CD4-positive, CD25-positive, alpha-beta regulatory T cell (primary cell): ENCODE measurements at places on chromosomes 2 and 18.
A peak's percentile ranks its signal among the peaks of the same experiment; 100 is the strongest.

DNA sequence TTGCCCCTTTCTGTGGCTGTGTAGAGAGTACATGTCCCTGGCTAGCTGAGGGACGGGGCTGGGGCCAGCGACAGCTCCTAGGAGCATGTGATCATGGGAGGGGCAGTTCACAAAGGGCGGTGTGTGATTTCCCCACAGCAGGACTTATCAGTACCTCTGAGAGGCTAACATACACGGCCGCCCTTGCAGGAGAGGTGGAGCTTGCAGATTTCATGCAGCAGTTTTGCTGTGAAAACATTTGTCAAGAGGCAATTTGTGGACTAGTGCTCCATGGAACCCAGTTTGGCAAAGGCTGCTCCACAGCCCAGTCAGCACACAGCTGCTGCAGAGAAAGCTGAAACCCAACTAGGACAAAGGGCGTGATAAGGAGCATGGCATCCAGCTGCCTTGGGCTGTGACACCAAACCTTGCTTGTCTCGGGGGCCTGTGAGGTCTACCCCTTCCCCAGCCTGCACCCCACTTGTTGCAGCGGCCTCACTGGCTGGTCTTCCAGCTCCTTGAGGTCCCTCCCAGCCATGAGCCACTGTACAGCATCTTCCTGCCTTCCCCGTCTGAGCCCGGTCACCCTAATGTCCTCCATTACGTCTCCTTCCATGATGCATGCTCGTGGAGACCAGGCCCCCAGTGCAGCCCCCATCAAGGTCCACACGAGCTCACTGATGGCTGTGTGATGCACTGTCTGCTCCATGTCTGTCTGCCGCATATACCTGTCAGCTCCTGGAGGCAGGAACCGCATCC, 121.4 kb upstream of the HDAC4 start:
- no peak for DNase-seq

- no peak for DNase-seq
Measured at GRCh38 chr2:61726456-61727209, 127.2 kb downstream of the FAM161A start.

- no peak for DNase-seq
Measured at GRCh38 chr2:195819276-195819675, 162.2 kb downstream of the SLC39A10 start.

GRCh38 chr2:11812466-11813248, 66.2 kb downstream of the LPIN1 start:
- DNase-seq = no peak

- DNase-seq = no peak
Measured at GRCh38 chr18:35519148-35519899, 21.6 kb upstream of the INO80C start.

GRCh38 chr2:112187805-112188596, 49.8 kb downstream of the FBLN7 start:
- DNase-seq = peak; percentile 84

DNA sequence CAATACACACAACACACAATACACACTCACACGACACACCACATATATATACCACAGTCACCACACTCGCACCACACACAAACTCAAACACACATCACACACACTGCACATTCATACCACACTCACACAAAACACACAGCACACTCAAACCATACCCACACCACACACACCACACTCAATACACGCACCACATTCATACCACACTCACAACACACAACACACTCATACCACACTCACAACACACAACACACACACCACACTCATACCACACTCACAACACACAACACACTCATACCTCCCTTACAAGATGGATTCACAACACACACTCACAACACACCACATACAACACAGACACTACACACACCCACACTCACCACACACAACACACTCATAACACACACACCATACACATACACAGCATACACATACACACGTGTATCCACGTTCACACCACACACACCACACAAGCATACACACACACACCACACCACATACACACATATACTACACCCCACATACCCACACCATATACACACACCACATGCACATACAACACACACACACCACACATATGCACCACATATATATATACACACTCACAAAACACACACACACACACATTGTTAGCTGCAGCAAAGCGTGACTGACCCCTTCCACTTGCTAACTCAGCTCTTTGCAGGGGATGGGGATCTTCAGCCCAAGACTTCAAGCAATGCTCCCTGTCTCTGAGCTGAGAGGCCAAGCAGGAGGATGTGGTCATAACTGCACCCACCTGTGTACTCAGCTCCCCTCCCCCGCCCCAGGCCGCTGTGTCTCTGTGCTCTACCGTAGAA, 59.0 kb downstream of the SDC1 start:
- DNase-seq = no peak

DNA sequence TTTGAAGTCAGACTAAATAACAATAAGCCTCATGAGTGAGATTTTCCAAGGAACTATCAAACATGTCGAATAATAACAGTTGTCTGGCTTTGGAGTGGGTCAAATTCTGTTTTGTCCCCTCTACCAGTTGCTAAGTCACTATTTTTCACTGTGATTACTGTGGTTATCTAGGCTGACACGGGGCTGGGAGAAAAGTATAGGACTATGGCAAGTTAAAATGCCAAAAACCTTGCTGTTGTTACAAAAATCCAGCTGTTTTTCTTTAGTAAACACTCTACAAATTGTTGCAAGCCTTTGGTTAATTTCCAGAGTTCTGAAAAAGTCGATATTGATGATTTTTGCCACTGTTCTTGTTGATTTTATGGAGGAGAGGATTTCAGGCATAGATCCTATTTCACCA, 1.5 kb downstream of the CFAP210 start:
- no peak for DNase-seq

GRCh38 chr2:104845552-104845931, 8.4 kb upstream of the POU3F3 start:
- DNase-seq = no peak

DNA sequence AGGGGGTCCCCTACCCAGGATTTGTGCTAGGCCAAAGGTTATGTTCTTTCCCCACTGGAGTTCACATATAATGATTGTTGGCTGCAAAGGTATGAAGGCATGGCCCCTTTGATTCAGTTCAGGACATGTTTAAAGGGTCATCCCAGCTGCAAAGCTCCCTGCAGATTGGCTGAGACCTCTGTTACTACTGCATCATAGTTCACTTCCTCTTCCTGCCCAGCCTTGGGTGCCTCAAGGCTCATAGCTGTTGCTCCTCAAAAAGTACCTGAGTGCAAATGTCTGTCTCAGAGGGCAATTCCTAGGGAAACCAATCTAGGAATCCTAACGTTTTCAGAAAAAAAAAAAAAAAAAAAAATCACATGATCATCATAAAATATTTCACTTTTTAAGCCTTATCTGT, 125.1 kb downstream of the ATL2 start:
- DNase-seq = no peak

GRCh38 chr18:46220116-46220515, 115.9 kb downstream of the HAUS1 start:
- no peak for DNase-seq

GRCh38 chr18:8359076-8359475, 250.2 kb upstream of the RAB12 start:
- no peak for DNase-seq

DNA sequence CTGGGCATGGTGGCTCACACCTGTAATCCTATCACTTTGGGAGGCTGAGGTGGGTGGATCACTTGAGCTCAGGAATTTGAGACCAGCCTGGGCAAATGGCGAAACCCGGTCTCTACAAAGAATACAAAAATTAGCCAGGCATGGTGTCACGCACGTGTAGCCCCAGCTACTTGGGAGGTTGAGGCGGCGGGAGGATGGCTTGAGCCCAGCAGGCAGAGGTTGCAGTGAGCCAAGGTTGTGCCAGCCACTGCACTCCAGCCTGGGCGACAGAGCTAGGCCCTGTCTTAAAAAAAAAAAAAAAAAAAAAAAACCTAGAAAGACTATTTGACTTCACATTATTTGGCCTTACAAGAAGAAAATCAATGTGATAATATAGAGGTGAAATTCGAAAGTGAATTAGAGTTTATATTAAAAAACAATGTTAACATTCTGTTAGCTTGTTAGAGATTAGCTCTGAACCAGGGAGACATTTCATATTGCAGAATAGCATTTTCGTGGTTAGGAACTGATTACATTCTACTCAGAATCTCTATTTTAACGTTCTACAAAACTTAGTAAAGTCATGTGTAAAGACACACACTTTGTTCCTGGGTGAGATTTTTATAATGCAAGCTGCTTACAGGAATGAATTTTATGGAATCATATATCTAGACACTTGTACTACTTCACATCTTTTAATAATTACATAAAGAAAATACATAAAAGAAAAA, 120.5 kb downstream of the THADA start:
- no peak for DNase-seq

GRCh38 chr2:218391202-218391601, 8.5 kb upstream of the CTDSP1 start:
- DNase-seq = no peak

GRCh38 chr2:205471776-205472175, 210.5 kb upstream of the NRP2 start:
- DNase-seq = no peak

GRCh38 chr2:100766806-100767205, 53.1 kb upstream of the NPAS2 start:
- DNase-seq = no peak

DNA sequence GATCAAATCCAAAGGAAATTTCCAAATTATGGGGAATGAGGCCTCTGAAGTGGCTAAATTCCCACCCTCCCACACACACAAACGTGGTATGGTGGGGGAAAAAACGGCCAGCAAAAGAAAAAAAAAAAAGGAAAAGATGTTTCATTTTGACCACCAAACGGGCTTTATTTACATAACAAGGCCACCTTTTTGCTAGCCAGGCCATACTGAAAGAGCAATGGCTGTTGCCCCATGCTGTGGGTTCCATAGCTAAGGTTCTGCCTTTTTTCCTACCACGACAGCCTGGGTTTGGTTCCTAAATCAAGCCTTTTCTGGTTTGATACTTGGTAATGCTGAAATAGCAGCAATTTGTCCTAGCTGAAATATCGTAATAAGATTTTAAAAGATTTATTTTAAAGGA, 14.0 kb upstream of the IL1B start:
- no peak for DNase-seq

- no peak for DNase-seq
Measured at GRCh38 chr2:26017464-26018183, 16.3 kb upstream of the RAB10 start.

- DNase-seq = no peak
Measured at GRCh38 chr2:13682540-13683272, 949.8 kb upstream of the LRATD1 start.

- DNase-seq = no peak
Measured at GRCh38 chr2:197179744-197180498, 130.7 kb downstream of the ANKRD44 start.

GRCh38 chr2:77387324-77387723, 134.9 kb downstream of the LRRTM4 start:
- no peak for DNase-seq

- peak; percentile 61 for DNase-seq
Measured at GRCh38 chr2:208033701-208034502, 8.6 kb upstream of the PLEKHM3 start.

DNA sequence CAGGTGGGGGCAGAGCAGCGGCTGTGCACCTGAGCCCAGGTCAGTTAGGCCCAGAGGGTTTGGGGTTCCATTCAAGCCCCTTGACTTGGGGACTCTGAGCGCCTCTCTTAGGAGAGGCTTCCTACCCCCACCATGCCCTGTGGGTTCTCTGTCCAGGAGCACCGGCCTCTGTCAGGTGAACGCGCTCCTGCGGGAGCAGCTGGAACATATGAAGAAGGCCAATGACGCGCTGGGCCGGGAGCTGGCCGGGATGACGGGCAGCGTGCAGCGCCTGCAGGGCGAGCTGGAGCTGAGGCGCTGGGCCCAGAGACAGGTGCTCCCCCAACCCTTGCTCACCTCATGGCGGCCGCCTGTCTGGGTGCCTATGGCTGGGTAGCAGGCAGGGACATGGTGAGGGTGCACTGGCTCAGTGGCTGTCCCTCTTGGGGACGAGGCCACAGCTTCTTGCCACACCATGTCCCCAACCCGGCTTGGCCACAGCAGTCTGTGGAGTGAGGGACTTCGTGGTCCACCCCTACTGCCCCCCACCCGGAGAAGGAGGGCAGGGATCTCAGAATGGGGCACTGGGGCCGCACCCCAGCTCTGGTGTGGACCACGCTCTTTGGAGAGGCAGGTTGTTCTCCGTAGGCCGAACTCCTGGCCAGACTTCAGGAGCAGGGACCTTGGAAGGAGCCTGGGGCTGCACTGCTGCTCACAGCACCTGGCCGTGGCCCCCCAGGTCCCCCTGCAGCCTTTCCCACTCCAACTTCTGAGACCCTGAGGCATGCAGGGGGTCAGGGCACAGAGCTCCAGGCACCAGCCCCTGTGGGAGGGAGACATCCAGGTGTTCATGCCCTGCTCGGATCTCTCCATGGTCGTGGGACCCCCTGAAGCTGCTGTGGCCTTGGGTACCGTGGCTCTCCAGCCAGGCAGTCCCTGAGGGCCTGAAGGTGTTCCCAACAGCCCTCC, 19.7 kb downstream of the CROCC2 start:
- no peak for DNase-seq

DNA sequence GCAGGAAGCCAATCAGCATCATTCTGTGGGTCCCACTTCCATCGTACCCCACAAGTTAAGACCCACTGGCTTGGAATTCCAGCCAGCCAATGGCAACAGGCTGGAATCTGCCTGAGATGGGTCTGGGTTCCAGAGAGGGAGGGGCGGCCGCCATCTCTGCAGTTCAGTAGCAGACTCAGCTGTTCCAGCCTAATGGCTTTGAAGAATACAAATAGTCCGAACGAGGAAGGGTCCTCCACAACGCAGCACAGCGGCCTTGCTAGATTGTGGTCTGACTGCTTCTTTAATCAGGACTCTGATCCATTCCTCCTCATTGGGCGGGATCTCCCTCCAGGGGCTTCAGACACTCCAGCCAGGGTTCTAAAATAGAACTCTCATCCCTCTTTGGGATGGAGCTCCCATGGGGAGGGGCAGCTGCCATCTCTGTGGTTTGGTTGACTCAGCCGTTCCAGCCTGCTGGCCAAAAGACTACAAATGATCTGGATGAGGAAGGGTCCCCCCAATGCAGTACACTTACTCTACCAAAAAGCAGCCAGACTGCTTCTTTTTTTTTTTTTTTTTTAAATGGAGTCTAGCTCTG, 42.7 kb upstream of the PAIP2B start:
- no peak for DNase-seq

GRCh38 chr2:197121255-197121654, 189.3 kb downstream of the ANKRD44 start:
- no peak for DNase-seq

DNA sequence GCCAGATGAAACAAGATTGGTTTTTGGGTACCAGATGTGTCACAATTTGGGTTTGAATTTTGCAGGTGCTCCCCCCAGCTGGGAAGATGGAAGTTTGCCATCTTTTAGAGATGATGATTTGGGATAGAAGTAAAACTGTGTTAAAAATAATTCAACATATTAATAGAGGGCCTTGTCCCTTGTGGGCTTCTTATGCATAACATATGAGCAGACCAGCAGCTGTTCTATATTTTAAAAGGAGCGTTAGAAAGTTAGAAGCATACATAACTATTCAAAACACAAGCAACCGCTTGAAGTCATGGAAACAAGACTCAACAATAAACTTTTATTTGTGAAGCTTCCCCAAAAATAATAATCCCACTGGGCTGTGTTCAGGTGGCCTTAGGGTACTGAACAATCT, 62.8 kb downstream of the EFEMP1 start:
- no peak for DNase-seq
